Thyroid gland (tissue), 4 donors: ENCODE measurements at places on chromosomes 7 and 10. TPM values are rescaled to one million over a fixed set of nuclear protein-coding genes. Genes with fewer than 3 reads are reported as not detected.

KIAA1549 gene
- 3.8 TPM for total RNA-seq

UCN3 gene
- total RNA-seq: not detected

TYSND1 gene
- total RNA-seq: 22.5 TPM

SLC25A40 gene
- 31.7 TPM for total RNA-seq

SPDYE9 gene
- total RNA-seq: not detected
